ENCODE measurements at places on chromosomes 5 and 9. TPM values are rescaled to one million over a fixed set of nuclear protein-coding genes. Genes with fewer than 3 reads are reported as not detected.

Gene LCN15
- not detected for total RNA-seq

DNA sequence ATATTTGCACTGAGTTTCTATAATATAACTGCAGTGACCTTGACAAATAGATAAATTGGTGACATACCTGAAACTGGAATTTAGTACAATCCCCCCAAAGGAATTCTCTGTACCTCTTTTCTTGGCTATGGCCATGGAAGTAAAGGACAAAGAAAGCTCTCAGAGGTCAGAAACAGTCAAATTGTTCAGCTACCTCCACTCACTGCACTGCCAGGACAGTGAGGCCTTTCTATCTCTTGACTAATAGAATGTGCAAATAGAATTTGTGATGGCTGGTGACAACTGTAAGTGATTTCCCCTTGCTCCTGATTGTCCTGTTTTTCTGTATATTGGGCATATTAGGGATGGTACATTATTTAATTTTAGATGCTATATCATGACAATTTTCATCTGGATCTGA lies 67.1 kb downstream of the CCDC192 start:
- H3K4me3 ChIP-seq = no peak overlapping the region
- H3K27ac ChIP-seq = no peak overlapping the region
- H3K27me3 ChIP-seq = no peaks in the 10 kb centered on the region
- no peaks in the 10 kb centered on the region for H3K4me1 ChIP-seq
- DNase-seq = no peak
- H3K36me3 ChIP-seq = no peaks in the 10 kb centered on the region

DNA sequence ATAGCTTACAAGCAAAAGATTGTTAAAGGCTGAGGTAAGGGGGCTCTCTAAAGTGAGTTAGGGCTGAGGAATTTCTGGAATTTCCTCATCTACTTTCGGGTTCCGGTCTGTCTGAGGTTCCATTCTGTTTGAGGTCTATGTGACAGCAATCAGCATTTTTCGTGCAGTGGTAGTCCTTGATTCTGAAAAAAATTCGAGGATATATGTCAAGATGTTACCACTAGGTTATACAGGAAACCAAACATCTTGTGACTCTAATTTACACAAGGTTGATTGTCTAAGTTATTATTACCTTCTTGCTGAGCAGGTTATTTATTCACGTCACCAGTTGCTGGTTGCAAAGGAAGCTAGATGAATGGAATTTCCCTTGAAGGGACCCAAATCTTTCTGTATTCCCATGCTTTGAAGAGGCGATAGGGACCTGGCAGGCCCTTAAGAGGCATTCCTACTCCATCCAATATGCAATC lies 35.2 kb downstream of the RLN2 start:
- DNase-seq = no peak
- H3K27me3 ChIP-seq = no peaks in the 10 kb centered on the region

- no peak overlapping the region for H3K27ac ChIP-seq
- H3K27me3 ChIP-seq = no peaks in the 10 kb centered on the region
- DNase-seq = no peak
- H3K36me3 ChIP-seq = peaks cover 63% of the 10 kb centered on the region
- no peaks in the 10 kb centered on the region for H3K4me1 ChIP-seq
- H3K4me3 ChIP-seq = no peak overlapping the region
Measured at GRCh38 chr5:37045703-37046102, 169.1 kb downstream of the NIPBL start.

- DNase-seq = peak; percentile 35
- no peak overlapping the region for H3K4me3 ChIP-seq
- no peaks in the 10 kb centered on the region for H3K36me3 ChIP-seq
- no peaks in the 10 kb centered on the region for H3K4me1 ChIP-seq
Measured at GRCh38 chr5:132238901-132239500, 11.3 kb upstream of the P4HA2 start.

DNA sequence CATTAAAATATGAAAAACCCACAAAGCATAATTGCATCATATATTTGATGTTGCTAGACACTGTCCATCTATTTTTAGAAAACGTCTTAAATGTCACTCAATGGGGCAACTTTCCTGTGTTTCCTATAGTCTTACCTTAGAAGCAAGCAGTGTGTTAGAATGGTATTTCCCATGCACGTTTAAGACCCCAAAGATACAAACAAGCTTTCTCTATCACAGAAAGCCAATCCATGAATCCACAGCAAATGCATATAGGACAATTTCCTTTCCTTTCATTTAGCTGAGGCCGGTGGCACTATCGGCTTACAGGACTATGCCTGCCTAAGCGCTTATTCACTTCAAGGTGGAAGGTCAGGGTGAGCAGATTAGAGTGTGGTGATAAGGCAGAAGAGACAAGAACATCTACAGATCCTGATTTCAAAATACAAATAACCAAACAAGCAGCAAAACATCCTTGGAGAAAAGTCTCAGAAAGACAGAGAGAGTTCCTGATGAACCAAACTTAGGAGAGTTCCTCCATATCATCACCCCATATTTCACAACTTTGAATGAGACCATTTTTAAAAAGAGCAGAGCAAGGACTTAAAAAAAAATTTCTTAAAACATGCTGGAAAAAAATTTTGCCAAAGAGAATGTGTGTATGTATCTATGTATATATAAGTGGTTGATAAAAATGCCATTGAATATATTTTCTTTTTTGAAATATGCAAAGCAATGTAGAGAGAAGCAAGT lies 57.2 kb downstream of the MEF2C start:
- H3K36me3 ChIP-seq = peaks cover 3% of the 10 kb centered on the region
- H3K4me1 ChIP-seq = peaks cover 25% of the 10 kb centered on the region
- H3K4me3 ChIP-seq = peak overlapping the region; percentile 31
- DNase-seq = no peak

All from ascending aorta (tissue), 2 donors.